ENCODE measurements at places on chromosomes 2 and 18. TPM values are rescaled to one million over a fixed set of nuclear protein-coding genes. Genes with fewer than 3 reads are reported as not detected.

DNA sequence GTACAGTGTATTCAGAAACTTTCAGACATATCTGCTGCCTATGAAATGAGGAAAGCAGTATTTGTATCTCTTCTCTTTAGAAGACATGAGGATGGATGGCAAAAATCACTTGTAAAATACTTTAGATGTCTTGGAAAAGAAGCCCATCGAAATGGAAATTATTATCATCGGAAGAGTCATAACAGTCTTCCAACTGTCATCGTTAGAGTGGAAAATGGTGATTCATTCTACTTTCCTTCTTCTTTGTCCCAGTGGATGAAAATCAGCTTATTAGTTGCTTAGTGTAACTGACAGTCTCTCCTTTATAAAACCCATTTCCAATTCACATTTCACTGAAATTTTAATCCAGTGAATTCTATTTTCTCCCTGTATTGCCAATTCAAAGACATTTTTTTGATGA, 1323.7 kb upstream of the PIK3C3 start:
- no peak for DNase-seq

DNA sequence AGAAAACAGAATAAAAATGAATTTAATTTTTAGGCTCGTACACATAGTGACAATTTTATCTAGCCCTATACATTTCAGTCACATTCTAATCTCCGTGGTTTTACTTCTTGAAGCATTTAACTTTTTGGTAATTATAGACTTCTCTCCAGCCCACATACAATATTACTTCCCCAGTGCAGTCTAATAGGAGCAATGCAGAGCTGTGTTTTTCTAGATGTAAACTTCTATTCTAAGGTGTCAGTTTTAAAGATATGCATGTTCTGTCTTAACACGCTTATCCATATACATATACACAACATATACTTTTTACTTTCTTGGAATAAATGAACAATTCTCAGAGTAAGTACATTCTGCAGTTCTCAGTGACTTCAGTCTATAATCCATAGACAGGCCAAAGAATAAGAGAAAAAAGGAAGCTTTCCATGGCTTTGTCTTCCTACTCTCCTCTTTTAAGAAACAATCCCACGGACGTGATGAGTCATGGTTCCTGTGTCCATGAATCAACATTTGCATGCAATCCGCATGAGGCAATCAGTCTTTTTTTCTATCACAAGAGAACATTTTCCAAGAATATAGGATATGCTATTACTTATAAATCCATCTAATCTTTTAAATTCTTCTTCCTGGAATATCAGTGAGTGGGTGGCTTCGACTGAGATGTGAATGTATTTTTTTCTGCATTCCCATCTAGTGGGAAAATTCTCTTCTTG, 42.8 kb downstream of the CCDC102B start:
- peak; percentile 46 for DNase-seq

DNA sequence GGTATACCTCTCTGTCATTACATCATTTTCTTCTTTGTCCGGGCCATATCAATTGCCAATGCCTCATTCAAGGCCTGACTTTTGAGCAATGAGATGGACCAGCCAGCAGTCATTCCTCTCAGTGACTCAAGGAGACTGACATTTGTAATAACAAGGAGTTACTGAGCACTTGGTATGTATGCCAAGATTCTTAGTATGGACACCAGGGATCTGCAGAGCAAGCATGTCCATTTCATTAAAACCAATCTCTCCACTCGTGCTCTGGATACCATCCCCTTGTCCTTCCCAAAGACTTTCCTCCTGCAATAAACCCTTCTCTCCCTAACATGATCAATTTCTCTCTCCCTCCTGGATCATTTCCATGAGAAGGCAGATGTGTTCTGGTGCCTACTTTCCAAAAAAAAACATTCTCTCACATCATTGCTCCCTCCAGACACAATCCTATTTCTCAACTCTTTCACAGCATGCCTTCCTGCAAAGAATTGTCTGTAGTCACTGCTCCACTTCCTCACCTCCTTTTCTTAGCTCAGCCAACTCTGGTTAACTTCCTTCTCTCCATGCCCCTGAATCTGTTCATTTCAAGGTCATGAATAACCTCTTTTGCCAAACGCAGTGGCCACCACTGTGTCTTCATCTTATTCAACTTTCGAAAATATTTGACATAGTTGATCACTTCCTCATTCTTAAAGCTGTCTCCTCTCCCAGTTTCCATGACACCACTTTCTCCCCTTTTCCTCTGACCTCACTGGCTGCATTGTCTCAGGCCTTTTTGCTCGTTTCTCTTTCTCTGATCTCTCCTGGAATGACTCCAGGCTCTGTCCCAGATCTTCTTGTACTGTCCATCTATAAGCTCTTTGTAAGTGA, 102.8 kb upstream of the CYP1B1 start:
- peak; percentile 59 for DNase-seq

DNA sequence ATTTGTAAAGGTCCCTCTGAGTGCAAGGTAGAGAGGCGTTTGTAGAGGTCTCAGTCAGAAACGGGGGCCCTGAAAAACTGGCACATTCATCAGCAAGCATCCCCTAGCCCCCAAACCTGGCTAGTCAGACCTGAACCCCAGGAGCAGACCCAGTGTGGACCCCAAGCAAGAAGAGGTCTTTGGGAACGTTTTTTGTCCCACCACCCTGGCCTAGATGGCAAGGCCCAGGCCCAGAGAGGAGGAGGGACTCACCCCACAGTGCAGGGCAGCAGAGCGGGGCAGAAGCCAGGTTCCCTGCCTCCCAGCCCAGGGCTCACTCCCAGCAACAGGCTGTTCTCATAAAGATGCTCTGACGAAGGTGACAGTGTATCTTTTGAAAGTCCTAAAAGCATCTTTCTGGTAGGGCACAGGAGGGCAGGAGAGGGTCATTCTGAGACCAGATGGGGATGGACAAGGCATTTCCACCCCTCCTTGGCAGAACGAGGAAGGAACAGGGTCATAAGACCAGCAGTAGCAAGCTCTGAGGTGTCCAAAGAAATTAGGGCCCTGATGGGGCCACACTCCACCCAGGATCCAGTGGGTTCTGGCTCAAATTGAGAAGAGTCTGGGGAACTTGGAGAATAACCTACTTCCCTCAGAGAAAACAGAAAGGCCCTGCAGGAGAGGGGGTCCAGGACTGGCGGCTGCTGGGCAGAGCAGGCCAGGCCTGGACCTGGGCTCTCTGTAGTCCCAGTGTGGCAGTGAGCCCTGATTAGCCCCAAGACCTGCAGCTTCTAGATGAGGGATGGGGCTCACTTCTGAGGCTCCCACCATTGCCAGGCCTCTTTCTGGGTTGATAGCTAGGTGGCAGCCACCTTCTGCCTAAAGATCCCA, 18.2 kb downstream of the ADRA2B start:
- no peak for DNase-seq

GRCh38 chr2:62817348-62817747, 111.8 kb downstream of the EHBP1 start:
- no peak for DNase-seq

DNA sequence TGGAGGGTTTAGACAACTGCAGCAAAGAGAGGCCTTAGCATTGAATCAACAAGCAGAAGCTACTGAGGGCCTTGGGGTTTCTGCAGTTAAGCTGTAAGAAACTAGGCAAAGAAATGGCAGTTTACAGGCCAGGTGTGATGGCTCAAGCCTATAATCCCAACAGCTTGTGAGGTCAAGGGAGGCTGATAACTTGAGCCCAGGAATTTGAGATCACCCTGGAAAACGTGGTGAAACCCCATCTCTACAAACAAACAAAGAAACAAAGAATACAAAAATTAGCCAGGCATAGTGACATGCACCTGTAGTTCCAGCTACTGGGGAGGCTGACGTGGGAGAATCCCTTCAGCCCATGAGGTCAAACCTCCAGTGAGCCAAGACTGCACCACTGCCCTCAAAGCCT, 421.6 kb upstream of the CHST9 start:
- no peak for DNase-seq

DNA sequence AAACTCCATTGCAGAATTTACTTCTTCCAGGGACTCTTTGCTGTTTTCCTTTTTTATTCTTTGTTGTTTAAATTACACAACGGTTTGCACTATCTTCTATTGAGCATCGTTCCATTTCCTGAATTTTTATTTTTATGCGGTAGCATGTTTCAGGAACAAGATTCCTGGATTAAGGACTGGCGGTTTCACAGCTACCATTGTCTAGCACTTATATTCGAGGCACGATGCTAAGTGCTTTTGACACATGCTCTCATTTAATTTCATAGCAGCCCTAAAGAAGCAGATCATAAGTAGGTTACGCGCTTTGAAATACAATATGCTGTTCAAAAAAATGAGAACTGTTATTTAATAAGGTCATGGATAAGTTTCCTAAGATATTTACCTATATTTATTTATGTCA, 354.4 kb downstream of the ARL6IP6 start:
- DNase-seq, result no peak

DNA sequence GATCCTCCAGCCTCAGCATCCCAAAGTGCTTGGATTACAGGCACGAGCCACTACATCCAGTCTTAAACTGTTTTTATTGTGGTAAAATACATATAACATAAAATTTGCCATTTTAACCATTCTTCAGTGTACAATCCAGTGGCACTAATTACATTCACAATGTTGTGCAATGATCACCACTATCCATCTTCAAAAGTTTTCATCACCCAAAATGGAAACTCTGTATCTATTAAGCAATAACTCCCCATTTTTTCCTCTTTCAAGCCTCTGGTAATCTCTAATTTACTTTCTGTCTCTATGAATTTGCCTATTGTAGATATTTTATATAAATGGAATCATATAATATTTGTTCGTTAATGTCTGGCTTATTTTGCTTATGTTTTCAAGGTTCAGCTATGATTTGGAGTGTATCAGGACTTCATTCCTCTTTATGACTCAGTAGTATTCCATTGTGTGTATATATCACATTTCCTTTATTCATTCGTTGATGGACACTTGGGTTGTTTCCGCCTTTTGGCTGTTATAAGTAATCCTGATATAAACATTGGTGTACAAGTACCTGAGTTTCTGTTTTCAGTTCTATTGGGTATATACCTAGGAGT, 71.8 kb downstream of the GFPT1 start:
- no peak for DNase-seq

- no peak for DNase-seq
Measured at GRCh38 chr2:181394741-181395437, 62.3 kb upstream of the ITGA4 start.

GRCh38 chr18:62289047-62289446, 36.1 kb upstream of the TNFRSF11A start:
- no peak for DNase-seq

- DNase-seq, result no peak
Measured at GRCh38 chr2:109201465-109202327, 72.7 kb downstream of the SH3RF3 start.

- DNase-seq, result no peak
Measured at GRCh38 chr2:217398860-217399259, 539.0 kb upstream of the TNP1 start.

- no peak for DNase-seq
Measured at GRCh38 chr2:130363479-130363878, 7.6 kb downstream of the PTPN18 start.

GRCh38 chr2:128786316-128786715, 467.6 kb upstream of the HS6ST1 start:
- no peak for DNase-seq

GRCh38 chr2:85179541-85179940, 46.3 kb downstream of the TCF7L1 start:
- no peak for DNase-seq

DNA sequence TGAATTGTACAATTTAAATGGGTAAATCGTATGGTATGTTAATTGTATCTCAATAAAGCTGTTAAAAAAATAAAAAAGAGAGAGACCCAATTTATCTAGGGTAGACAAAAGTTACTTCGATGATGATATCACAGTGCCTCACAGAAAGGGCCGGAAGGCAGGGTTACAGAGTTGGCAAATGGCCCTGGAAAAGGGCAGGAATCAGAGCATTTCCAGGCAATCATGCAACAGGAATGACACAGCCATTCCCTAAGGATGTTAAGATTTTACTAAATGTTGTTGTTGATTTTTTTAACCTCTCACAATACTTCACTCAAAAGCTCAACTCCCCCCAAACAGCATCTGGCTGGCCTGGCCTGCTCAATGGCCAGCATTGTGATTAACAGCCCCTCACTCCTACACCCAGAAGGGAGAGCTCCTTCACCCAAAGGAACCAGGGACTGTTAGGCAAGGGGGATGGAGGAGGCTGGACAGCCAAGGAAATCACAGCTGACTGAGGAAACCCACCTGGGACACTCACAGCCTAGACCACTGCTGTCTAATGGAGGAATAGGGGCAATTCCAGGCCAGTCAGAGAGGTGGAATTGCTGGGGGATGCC, 7.7 kb upstream of the SP100 start:
- no peak for DNase-seq

GRCh38 chr18:3782901-3783300, 332.9 kb downstream of the TGIF1 start:
- no peak for DNase-seq

DNA sequence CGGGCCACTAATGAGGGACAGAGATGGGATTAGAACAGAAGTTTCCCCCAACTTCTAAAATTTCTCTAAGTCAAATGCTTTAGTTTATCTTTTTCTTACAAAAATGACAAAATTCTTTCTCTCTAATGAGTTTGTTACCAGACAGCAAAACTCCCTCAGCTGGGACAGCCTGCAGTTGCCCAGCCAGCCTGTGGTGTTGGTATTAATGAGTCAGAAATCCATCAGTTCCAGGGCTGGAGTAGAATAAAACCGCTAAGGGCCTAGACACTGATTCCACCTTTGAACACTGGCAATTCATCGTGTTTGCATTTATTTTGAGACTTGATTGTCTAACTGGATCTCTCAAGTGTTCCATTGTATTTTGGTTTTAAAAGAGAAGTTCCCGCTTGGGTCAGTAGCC, 38.3 kb upstream of the SMAD2 start:
- peak; percentile 21 for DNase-seq

DNA sequence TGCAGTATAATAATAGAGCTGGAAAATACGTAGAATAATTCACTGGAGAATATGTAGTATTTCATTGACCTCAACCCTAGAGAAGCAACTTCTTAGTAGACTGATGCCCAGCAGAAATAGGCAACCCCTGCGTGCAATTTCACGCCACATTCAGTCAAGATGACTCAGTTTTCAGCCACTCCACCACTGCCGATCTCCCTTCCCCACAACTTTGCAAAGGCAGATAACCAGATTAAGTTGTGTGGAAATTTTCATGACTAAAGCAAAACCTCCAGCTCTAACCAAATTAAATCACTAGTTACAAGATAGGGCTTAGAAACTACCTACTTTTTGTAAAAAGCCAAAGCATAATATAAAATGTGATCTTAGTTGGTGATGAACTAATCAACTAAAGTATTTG, 63.3 kb upstream of the STK17B start:
- DNase-seq, result no peak

- DNase-seq, result no peak
Measured at GRCh38 chr18:61582202-61582710, 249.0 kb downstream of the CDH20 start.

DNA sequence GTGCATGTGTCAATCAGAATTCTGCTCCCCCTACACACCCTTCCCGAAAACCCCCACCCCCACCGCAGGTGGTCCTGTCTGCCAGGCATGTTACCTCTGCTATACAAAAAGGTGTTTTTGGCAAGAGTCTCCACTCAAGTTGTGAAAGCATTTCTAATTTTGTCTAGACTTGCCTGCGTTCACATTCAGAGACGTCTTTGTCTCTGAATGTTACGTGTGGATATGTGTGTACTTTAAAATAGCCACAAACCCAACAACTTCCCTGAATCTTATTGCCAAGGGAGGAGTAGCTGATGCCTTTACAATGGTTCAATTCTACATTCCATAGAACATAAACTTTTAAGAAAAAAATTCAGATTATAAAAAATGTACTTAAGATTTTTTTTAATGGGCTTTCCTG, 66.6 kb downstream of the ITGA4 start:
- no peak for DNase-seq

The TMEM214 gene
- total RNA-seq, result 104 TPM

The C2orf78 gene
- not detected for total RNA-seq

The LRRC30 gene
- total RNA-seq, result not detected

The IL37 gene
- total RNA-seq, result not detected

The IL1RN gene
- 0.78 TPM for total RNA-seq

The IL1RL2 gene
- not detected for total RNA-seq

All from Caki2 (cell line).